ENCODE measurements at places on chromosomes 2 and 18.

DNA sequence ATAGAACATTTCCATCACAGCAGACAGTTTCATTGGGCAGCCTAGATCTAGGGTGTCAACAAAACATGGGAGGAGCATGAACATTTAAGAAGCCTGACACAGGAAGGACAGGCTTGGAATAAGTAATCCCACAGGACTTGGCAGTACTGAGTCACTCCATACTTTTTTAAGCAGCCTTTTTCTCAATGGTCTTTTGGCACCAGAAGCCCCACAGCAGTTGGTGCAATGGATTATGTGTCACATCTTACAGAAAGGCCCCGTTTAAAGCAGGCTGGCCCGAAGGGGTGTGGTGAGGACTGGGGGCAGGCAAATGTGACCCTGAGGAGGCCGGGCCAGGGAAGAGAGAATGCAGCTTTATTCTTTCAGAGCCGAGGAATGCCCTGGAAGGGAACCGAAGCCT is 26.6 kb downstream of the SPTBN1 start:
- DNase-seq: peak; percentile 29

DNA sequence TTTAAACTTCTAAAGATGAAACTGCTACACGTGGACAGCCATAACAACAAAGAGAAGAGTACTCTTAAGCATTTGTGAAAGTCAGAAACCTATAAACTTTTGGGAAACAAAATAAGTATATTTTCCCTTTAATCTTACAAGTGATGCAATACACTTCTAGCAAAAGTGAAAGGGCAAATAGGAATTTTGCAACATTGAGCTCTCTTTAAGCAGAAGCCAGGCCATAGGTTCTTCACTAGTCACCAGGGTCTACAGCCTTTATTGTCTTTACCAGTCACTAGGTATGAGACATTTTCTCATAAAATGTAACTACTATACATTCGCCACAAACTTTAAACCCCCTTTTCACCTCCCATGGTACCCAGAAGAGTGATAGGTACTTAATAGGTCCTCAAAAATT is 37.5 kb downstream of the SCN1A start:
- DNase-seq: no peak

DNA sequence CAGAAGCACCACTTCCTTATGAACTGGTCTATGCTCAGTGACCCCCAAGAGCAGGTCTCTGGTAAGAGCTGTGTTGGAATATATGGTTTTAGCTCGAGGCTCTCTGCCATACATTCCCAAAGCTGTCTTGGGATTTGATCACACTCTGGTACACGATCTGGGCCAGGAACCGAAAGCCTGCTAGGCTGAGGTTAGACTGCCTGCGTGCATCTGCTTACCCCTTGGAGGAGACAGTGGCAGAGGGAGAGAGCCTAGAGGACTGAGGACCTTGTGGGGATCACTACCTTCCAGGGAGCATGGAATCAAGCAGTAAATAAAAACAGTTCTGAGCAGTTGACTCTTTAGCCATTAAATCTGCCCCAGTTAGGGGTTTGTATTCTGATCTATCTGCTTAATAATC is 63.7 kb downstream of the ZNF532 start:
- DNase-seq: no peak

GRCh38 chr2:236668531-236668969 is 98.9 kb downstream of the ACKR3 start:
- DNase-seq: no peak
